Bladder microvascular endothelial cell (primary cell): ENCODE measurements at places on chromosomes 11 and 22. TPM values are rescaled to one million over a fixed set of nuclear protein-coding genes. Genes with fewer than 3 reads are reported as not detected.

Gene SYT7
- total RNA-seq: 0.94 and 0.97 TPM in 2 replicates

Gene CFAP300
- total RNA-seq: not detected in 2 replicates

Gene MPEG1
- total RNA-seq: 0.06 TPM in 1 of 2 replicates, not detected in the other

Gene TMEM45B
- 0.16 and 1.6 TPM in 2 replicates for total RNA-seq

Gene CABP4
- total RNA-seq: 2.9 and 3.1 TPM in 2 replicates

Gene BRSK2
- under 0.01 and 1.4 TPM in 2 replicates for total RNA-seq

Gene CDC45
- 28.6 and 29.6 TPM in 2 replicates for total RNA-seq

Gene GUCY1A2
- total RNA-seq: under 0.01 and 0.13 TPM in 2 replicates

Gene NEAT1
- 59.3 and 170 TPM in 2 replicates for total RNA-seq

Gene PATE2
- total RNA-seq: 0.16 TPM in 1 of 2 replicates, not detected in the other

Gene KRTAP5-8
- not detected in 2 replicates for total RNA-seq

Gene NPAS4
- not detected in 2 replicates for total RNA-seq

Gene ZP1
- not detected in 2 replicates for total RNA-seq

Gene TRIM29
- total RNA-seq: 0.06 TPM in 1 of 2 replicates, not detected in the other

Gene FXYD2
- 0.31 and 0.32 TPM in 2 replicates for total RNA-seq

Gene LTO1
- 10.8 and 25.4 TPM in 2 replicates for total RNA-seq

Gene OR52E8
- not detected in 2 replicates for total RNA-seq

Gene RPL27A
- 613 and 876 TPM in 2 replicates for total RNA-seq

Gene KCNQ1
- 0.13 and 0.32 TPM in 2 replicates for total RNA-seq

Gene MIAT
- total RNA-seq: 0.16 and 0.82 TPM in 2 replicates

Gene HEPN1
- 1.2 TPM in 1 of 2 replicates, not detected in the other for total RNA-seq

Gene BTG4
- not detected in 2 replicates for total RNA-seq

Gene PRR5
- 1.9 and 7.4 TPM in 2 replicates for total RNA-seq

Gene CHRM1
- not detected in 2 replicates for total RNA-seq

Gene MS4A15
- not detected in 2 replicates for total RNA-seq

Gene NXPE1
- total RNA-seq: under 0.01 TPM in 1 of 2 replicates, not detected in the other

Gene APOA1
- not detected in 2 replicates for total RNA-seq

Gene ADAMTS15
- total RNA-seq: 0.32 and 2.8 TPM in 2 replicates

Gene P2RX6
- total RNA-seq: 0.06 TPM in 1 of 2 replicates, not detected in the other

Gene MGAT3
- total RNA-seq: under 0.01 and 0.06 TPM in 2 replicates

Gene TSPAN32
- total RNA-seq: not detected in 2 replicates

Gene CRYAB
- 0.81 and 1.0 TPM in 2 replicates for total RNA-seq

Gene MRGPRX3
- total RNA-seq: 1.3 TPM in 1 of 2 replicates, not detected in the other

Gene CXCR5
- not detected in 2 replicates for total RNA-seq

Gene EED
- total RNA-seq: 15.7 and 33.9 TPM in 2 replicates

Gene SLC15A3
- 11.5 and 13.2 TPM in 2 replicates for total RNA-seq

Gene OR6T1
- total RNA-seq: not detected in 2 replicates

Gene MUC6
- not detected in 2 replicates for total RNA-seq

Gene CDHR5
- total RNA-seq: not detected in 2 replicates

Gene PDHX
- total RNA-seq: 12.5 and 18.9 TPM in 2 replicates

Gene TCN2
- 25.6 and 65.6 TPM in 2 replicates for total RNA-seq

Gene CD3D
- not detected in 2 replicates for total RNA-seq

Gene ESAM
- total RNA-seq: 70.3 and 74.5 TPM in 2 replicates

Gene SLC22A8
- total RNA-seq: not detected in 2 replicates

Gene MAP4K2
- total RNA-seq: 18.6 and 41.5 TPM in 2 replicates

Gene GGTLC2
- total RNA-seq: not detected in 2 replicates

Gene CEND1
- not detected in 2 replicates for total RNA-seq

Gene PGA4
- not detected in 2 replicates for total RNA-seq

Gene CD248
- 0.25 and 1.3 TPM in 2 replicates for total RNA-seq

Gene CDC42EP2
- 7.1 and 8.7 TPM in 2 replicates for total RNA-seq

Gene RFPL2
- not detected in 2 replicates for total RNA-seq

Gene DKK3
- 69.1 and 408 TPM in 2 replicates for total RNA-seq

Gene C1QTNF4
- total RNA-seq: 0.13 and 0.16 TPM in 2 replicates

Gene LINC01488
- total RNA-seq: under 0.01 TPM in 1 of 2 replicates, not detected in the other

Gene IGSF9B
- 0.19 TPM in 1 of 2 replicates, not detected in the other for total RNA-seq

Gene DNAJB7
- not detected in 2 replicates for total RNA-seq

Gene GSTT2B
- total RNA-seq: 1.3 and 7.0 TPM in 2 replicates
